ENCODE measurements at places on chromosomes 1 and 21.
A peak's percentile ranks its signal among the peaks of the same experiment; 100 is the strongest.

- H3K4me1 ChIP-seq, result peaks cover 25% of the 10 kb centered on the region
- peak overlapping the region; percentile 58 for H3K4me3 ChIP-seq
- DNase-seq, result no peak
- H3K36me3 ChIP-seq, result no peaks in the 10 kb centered on the region
- H3K27me3 ChIP-seq, result peaks cover 54% of the 10 kb centered on the region
These were observed 676 bp upstream of the PADI2 start for GRCh38 chr1:17119773-17120480.

GRCh38 chr21:34004013-34004938, 69.1 kb upstream of the MRPS6 start:
- no peak overlapping the region for H3K4me3 ChIP-seq
- no peak for DNase-seq
- H3K27ac ChIP-seq, result no peak overlapping the region
- H3K4me1 ChIP-seq, result no peaks in the 10 kb centered on the region
- no peaks in the 10 kb centered on the region for H3K36me3 ChIP-seq

GRCh38 chr1:32806290-32806689, 10.9 kb downstream of the YARS1 start:
- peaks cover 38% of the 10 kb centered on the region for H3K4me1 ChIP-seq
- peak overlapping the region; percentile 72 for H3K27ac ChIP-seq
- peaks cover 42% of the 10 kb centered on the region for H3K36me3 ChIP-seq
- H3K4me3 ChIP-seq, result no peak overlapping the region

GRCh38 chr1:24849672-24850295, 80.3 kb downstream of the RUNX3 start:
- no peak for DNase-seq
- H3K27me3 ChIP-seq, result peaks cover 8% of the 10 kb centered on the region
- H3K27ac ChIP-seq, result no peak overlapping the region
- H3K4me1 ChIP-seq, result peaks cover 40% of the 10 kb centered on the region
